ENCODE measurements at places on chromosomes 16 and 17.

GRCh38 chr17:30095507-30096244 lies 20.9 kb upstream of the NSRP1 start:
- DNase-seq, result no peak

DNA sequence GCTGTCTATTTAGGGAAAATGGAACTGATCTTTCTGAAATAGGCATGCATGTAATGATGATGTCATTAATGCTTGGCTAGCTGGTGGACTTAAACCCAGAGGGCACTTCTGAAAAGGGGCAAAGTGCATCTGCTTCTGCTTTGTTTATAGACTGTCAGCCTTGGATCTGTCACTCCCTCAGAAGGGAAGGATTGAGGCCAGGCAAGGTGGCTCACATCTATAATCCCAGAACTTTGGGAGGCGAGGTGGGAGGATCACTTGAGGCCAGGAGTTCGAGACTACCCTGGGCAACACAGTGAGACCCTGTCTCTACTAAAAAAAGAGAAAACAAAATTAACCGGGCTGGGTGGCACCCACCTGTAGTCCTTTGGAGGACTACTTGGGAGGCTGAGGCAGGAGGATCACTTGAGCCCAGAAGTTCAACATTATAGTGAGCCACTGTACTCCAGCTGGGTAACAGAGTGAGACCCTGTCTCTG lies 185.5 kb downstream of the WWOX start:
- no peak for DNase-seq

GRCh38 chr17:49756323-49757150 lies 7.4 kb downstream of the FAM117A start:
- DNase-seq, result no peak

GRCh38 chr16:58699151-58699550 lies 14.6 kb upstream of the SLC38A7 start:
- no peak for DNase-seq

DNA sequence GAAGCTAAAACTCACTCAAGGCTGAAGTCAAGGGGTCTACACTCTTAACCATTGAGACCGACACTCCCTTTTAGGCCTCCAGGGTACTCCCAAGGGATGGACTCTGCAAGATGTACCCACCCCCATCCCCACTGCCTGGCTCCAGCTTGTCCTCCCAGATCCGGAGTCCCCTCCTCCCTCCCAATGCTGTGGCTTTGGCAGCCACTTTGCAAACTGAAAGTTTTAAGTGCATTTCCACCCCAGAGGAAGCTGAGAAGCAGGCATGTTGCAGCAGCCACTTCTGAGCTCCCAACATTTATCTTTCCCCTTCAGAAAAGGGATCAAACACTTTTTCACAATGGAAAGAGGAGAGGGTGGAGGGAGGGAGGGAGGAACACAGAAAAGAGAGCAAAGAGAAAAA lies 115.2 kb downstream of the COPRS start:
- no peak for DNase-seq

- no peak for DNase-seq
These were observed 508.8 kb upstream of the CDH8 start for GRCh38 chr16:62545039-62545438.
